ENCODE measurements at places on chromosomes 1 and 21.

GRCh38 chr1:193141804-193142203 is 20.0 kb downstream of the CDC73 start:
- no peak for DNase-seq

- DNase-seq = no peak
Observed at GRCh38 chr1:171248841-171249240, 547 bp downstream of the FMO1 start.

DNA sequence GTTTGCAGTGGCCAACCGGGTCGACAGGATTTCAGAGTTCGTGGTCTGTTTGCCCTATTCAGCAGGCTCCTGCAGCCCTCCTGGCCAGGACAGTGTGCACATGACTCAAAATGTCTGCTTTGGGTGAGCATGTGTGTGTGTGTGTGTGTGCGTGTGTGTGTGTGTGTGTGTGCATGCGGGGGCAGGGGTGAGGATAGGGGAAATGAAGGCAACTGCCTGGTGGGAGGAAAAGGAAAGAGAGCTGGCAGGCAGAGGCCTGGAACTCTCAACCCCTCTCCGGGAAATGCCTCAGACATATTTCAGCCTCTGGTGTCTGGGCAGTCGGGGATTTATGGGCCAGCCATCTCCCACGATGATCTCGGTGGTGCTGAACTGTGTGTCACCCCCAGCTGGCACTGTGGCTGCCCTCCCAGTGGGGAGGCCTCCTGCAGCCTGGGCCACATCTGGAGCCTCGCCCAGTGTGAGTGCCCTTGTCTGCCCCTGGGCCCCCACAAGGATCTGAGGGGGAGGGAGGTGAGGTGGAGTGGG is 15.2 kb downstream of the CDCP2 start:
- DNase-seq = no peak

DNA sequence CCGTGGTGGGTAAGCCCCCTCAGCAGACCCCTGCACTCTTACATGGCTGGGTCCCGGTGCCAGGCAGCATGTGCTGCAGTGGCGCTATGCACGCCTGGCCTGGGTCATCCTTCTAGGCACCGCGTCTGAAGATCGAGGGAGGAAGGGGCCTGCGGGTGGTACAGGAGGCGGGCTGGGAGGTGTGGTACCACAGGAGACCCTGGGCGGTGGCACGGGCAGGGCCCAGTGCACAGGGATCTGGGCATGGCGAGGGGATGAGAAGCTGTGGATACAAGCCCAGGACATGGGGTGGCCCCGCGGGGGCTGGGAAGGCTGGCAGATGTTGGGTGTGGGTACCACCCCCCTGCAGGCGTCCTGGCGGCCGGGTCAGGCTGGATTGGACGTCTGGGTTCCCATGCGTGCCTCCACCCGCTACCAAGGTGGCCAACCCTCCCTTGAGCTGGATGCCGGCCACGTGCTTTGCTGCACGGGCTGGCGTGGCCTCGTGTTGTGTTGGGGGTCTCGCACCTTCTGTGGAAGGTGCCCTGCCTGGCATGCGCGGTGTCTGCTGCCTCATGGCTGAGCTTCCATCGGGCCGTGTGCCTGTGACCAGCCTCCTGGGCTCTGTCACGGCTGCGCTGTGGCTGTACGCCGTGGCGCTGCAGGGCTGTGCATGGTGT is 19.7 kb downstream of the CFAP410 start:
- DNase-seq = no peak

GRCh38 chr1:40884055-40884795 is 22.1 kb upstream of the CITED4 start:
- no peak for DNase-seq
